ENCODE measurements at places on chromosomes 6 and 20.

GRCh38 chr6:170464524-170464979 lies 88.6 kb downstream of the PSMB1 start:
- no peak for DNase-seq

- peak; percentile 79 for DNase-seq
These were observed 554 bp upstream of the ZSCAN31 start for GRCh38 chr6:28336284-28337120.

DNA sequence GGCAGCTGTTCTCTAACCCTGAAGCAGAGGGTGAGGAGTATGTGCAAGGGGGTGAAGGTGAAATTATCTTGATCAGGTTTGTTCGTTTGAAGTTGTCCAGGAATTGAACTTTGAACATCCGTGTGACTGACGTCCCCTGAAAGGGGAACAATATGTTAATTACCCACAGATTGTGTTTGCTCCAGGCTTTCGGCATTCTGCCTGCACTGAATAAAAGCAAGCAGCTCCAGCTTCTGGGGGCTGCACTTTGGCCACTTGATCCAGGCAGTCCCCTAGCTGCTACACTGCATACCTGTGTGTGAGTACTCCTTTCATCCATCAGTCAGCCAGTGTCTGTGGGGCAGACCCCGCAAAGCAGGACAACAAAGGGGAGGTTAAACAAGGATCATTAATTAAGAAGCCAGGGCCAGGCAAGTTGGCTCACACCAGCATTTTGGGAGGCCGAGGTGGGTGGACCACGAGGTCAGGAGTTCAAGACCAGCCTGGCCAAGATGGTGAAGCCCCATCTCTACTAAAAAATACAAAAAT lies 104.8 kb upstream of the BTN3A2 start:
- no peak for DNase-seq

GRCh38 chr6:21132446-21132845 lies 461.1 kb upstream of the SOX4 start:
- no peak for DNase-seq

DNA sequence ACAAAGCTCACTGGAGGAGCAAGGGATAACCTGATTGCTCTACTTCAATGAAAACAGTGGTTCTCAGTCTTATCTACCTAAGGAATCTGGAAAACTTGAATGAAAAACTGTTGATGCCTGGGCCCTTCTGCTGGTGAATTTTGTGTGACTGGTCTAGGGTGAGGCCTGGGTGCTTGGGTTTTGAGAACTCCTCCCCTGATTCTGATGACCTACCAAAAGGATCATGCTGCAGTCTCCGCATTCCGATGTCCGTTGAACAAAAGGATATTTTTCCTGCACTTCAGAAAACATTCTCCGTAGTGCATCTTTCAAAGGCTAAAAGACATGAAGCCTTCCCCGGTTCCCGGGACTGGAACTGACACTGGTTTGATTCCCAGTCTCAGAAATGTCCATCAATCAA lies 157.9 kb downstream of the SYNDIG1 start:
- DNase-seq: no peak

DNA sequence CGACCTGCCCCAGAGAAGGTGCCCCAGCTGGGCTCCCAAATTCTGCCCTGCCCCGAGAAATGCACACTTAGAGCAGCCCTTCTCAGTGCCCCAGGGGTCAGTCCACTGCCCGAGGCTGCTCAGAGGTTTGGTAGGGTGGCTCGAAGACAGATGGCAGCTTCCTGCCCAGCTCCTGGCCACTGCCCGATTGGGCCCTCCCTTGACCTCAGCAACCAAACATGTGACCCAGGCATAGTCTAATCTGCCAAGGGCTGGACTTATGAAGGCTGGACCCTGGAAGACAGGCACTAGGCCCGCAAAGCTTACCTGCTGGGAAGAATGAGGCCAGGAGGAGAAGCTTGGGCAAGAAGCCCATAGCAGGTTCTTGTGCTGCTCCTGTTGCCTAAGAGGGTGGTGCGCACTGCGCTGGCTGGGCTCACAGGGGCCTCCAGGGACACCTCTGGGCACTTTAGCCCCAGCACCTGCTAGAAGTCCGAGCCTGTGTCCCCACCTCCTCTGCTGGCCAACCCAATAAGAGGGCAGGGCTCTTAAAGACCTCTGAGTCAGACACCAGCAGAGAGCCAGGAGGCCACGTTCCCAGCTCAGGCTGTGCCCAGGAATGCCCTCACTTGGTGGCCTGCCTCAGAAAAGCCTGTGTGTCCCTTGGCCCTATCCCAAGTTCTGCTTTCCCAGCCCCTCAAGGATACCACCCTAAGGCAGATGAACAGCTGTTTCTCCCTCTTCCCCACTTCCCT lies 5.5 kb downstream of the SIGLEC1 start:
- DNase-seq: no peak

DNA sequence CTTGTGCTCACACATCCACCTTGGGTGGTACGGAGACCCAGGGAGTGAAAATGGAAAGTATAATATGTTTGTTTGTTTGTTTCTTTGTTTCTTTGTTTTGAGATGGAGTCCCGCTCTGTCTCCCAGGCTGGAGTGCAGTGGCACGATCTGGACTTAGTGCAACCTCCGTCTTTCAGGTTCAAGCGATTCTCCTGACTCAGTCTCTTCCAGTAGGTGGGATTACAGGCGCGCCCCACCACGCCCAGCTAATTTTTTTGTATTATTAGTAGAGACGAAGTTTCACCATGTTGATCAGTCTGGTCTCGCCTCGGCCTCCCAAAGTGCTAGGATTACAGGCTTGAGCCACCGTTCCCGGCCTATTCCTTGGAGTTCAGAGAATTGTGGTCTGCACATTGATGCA lies 115.4 kb downstream of the TRIM27 start:
- no peak for DNase-seq

DNA sequence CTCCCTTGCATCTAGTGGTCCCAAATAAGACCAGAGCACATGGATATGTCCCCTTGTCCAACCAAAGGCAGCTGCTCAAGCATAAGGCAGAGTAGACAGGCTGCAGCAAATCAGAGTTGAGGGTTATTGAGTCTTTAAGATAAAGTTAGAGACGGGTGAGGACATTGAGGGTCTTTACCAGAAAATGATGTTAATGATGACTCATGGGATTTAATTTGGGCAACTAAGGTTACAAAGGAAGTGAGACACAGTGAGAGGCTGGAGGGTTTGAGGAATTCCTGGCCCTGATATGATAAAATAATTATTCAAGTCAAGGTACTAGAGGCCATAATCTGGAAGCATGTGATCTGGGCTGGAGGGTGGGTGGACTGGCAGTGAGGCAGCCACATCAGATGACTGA lies 133.6 kb downstream of the ALDH8A1 start:
- DNase-seq: no peak

GRCh38 chr6:137973201-137973600 lies 106.1 kb downstream of the TNFAIP3 start:
- DNase-seq: no peak

- DNase-seq: no peak
These were observed 271.5 kb upstream of the CDYL start for GRCh38 chr6:4504700-4505099.

- DNase-seq: peak; percentile 12
These were observed 59.4 kb upstream of the CITED2 start for GRCh38 chr6:139433631-139434419.

- no peak for DNase-seq
These were observed 45.4 kb upstream of the CCN6 start for GRCh38 chr6:112008482-112008881.

DNA sequence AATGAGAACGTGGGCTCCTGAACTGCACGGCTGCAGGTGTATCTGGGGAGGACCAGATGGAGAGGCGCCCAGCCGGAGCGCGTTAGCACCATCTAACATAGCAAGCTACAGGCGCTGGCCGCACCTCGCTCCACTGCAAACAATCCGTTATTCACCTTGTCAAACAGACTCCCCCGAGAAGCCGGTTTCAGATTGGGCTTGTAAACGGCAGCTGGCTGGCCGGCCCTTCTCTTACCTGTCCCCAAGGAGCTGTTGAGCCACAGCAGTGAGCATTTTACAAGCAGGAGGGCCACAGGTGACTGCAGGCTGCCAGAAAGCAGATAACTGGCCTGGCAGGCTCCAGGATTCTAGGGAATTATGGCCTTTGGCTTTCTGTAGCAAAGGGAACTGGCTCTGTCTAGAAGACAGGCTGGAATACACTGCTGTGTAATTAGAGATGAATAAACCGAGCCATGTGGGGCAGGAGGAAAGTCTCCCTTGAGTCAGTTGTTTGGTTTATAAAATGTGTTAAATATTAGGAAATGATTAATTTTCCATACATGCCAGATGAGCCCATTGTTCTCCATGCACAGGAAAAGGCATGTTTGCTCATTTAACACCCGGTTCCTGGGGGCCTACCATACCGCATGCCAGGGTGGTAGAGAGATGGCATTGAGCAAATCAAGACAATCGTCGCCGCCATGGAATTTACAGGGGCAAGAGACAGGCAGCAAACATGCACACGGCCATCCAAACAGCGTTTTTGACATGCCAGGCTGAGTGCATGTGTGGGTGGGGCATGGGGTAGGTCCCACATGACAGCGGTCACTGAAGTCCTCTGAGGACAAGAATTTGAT lies 159.3 kb downstream of the NFATC2 start:
- peak; percentile 47 for DNase-seq

GRCh38 chr6:84361372-84362192 lies 134.1 kb upstream of the CEP162 start:
- no peak for DNase-seq

- DNase-seq: peak; percentile 85
These were observed 16.2 kb downstream of the BNIP5 start for GRCh38 chr6:36320475-36320874.

GRCh38 chr6:122116119-122116834 lies 283.2 kb upstream of the HSF2 start:
- DNase-seq: no peak

DNA sequence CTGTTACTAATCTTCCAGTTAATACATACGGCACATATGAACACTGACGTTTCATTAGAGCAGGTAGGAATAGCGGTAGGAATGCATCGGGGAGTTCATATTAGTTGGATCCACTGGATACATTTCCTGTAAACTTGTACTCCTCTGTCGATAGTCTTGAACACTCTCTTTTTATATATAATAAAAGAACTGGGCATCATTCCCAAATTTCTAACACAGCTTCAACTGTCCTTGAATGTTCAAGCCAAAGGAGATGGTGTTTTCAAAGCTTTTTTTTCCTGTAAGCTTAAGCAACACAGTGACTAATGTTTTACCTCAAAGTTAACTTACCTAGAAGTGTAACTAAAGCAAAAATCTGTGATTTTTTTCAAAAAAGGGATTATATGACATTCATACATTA lies 195.3 kb downstream of the UTRN start:
- DNase-seq: no peak

GRCh38 chr20:62702895-62703852 lies 5.5 kb upstream of the NTSR1 start:
- no peak for DNase-seq

GRCh38 chr6:38481851-38482250 lies 157.9 kb downstream of the BTBD9 start:
- DNase-seq: no peak

DNA sequence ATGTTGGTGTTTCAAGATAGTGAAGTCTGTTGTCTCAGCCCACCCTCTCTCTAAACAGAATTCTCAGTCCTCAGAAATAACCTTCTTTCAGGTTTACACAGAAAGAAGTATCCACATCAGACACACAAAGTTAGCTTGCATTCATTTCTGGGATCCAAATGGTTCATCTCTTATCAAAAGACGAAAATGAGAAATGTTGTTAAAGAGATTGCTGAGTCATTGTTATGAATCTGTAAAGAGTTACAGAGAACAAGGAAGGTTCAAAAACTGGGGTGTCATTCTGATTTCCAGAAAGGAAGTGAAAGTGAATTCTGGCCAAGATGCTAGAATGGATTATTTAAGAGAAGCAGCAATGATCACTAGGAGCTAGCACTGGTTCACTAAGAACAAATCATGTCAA lies 90.5 kb upstream of the ATXN1 start:
- DNase-seq: no peak

- DNase-seq: no peak
These were observed 73.0 kb upstream of the FAM8A1 start for GRCh38 chr6:17527076-17527475.

- no peak for DNase-seq
These were observed at the start of gene BMP7 for GRCh38 chr20:57266291-57267157. BMP7 (minus strand) TSS chr20:57266641; CDS start chr20:57266122, 519 bp downstream.

GRCh38 chr6:150639823-150640331 lies 40.2 kb downstream of the PLEKHG1 start:
- no peak for DNase-seq

DNA sequence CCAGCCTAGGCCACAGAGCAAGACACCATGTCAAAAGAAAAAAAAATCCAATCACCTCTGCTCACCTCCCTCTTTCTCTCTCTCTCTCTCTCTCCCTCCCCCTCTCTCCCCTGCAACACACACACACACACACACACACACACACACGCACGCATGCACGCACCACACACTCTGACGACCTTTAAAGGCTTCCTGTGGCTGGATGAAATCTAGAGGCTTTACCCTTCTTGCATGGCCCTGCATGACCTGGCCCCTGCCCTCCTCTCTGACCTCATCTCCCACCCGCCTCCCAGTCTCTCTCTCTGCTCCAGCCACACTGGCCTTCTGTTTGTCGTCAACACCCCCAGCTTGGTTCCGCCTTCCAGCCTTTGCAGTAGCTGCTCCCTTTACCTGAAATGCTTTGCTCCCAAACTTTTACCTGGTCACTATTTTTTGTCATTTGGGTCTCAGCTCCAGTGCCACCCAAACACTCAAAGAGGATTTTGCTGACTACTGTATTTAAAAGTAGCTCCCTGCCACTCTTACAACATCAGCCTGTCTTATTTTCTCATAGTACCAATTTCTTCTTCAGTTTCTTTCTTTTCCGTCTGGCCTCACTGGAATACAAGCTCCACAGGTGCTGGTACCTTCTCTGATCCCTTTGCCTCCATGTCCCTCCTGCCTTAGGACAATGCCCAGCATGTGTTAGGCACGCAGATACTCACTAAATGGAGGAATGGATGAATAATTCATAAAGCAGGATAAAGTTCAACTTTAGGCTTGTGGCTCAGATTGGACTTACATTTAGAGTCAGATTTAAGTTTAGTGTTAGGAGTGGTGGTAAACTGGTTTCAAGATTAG lies 4.3 kb upstream of the LTA start:
- DNase-seq: no peak

- DNase-seq: no peak
These were observed 249.2 kb upstream of the PMEPA1 start for GRCh38 chr20:57959018-57959417.

DNA sequence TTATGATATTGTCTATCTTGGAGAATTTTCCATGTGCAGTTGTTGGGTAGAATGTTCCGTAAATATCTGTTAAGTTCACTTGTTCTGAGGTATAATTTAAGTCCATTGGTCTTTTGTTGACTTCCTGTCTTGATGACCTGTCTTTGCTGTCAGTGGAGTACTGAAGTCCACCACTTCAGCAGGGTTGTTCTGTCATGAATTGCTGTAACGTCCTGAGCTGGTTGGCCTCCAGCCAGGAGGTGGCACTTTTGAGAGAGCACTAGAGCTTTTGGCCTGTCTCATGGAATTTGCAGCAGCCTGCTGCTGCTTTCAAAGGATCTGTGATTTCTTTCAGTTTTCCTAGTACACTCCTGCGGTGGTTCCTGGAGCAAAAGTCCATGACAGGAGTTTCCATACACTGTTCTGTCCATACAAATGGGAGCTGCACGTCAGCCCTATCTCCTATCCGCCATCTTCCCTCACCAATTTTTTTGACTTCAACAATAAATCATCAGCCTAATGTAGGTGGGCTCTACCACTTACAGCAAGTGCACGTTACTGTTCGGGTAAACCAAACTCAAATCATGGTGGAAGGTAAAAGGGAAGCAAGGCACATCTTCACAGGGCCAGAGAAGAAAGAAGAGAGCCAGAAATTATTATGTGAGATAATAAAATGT lies 46.9 kb upstream of the TRERF1 start:
- peak; percentile 33 for DNase-seq

- DNase-seq: no peak
These were observed 167.7 kb downstream of the SYNDIG1 start for GRCh38 chr20:24637087-24637486.

GRCh38 chr6:2768696-2769095 lies 3.5 kb downstream of the WRNIP1 start:
- DNase-seq: no peak

All from NCI-H2029 (cell line).